BE2C (cell line): ENCODE measurements at places on chromosomes 3 and 15.
A peak's percentile ranks its signal among the peaks of the same experiment; 100 is the strongest.

- DNase-seq, result no peak
Measured at GRCh38 chr3:122799322-122799721, 4.5 kb downstream of the SLC49A4 start.

DNA sequence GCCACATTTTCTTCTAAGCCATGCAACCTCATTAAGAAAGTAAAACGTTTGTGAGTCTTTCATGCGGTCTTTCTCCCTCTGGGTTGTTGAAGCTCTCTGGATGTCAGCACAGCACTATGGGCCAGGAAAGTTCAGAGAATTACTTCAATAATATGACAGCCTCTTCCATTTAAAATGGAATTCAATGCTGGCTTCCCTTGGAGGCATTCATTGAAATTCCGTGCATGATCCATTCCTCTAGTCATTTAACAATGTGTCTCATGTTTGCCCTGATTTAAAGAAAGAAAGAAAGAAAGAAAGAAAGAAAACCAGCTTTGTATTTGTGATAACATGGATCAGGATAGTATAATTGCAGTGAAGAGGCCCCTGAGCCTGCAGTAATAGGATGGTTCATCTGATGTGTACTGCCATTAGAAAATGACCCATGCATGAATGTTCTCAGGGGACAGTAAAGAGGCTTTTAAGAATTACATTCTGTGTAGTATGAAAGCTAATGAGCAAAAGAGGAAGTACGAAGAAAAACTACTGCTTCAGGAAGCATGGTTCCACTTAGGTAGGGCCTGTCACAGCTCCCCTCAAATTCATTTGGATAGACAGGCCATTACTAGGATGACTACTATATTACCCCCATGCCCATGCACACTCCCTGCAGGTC, 146.0 kb downstream of the ARPP21 start:
- no peak for DNase-seq

DNA sequence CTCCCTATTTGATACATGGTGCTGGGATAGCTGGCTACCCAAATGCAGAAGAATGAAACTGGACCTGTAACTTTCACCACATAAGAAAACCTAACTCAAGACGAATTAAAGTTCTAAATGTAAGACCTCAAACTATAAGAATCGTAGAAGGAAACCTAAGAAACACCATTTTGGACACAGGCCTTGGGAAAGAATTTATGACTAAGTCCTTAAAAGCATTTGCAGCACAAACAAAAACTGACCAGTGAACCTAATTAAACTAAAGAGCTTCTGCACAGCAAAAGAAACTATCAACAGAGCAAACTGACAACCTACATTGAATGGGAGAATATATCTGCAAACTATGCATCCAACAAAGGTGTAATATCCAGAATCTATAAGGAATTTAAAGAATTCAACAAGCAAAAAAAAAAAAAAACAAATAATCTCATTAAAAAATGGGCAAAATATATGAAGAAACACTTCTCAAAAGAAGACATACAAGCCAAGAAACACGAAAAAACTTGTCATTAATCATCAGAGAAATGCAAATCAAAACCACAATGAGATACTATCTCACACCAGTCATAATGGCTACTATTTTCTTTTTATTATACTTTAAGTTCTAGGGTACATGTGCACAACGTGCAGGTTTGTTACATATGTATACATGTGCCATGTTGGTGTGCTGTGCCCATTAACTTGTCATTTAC, 37.0 kb downstream of the HDGFL3 start:
- DNase-seq, result no peak

DNA sequence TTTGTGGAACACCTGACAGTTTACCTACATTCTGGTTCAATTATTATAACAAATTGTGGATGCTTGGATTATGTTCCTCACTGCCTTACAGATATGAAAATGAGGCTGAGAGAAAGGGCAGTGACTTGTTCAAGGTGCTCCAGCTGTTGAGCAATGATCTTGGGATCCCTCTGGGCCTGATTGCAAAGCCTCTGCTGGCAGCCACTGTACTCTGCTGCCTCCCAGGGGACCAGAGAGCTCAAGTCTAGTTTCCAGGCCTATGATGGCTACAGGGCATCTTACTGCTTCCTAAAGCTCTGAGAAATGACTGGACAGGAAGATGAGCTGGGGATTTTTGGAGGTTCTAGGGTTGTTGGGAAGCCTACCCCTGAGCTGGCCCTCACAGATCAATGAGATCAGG, 2.3 kb upstream of the SHC4 start:
- DNase-seq, result peak; percentile 60

DNA sequence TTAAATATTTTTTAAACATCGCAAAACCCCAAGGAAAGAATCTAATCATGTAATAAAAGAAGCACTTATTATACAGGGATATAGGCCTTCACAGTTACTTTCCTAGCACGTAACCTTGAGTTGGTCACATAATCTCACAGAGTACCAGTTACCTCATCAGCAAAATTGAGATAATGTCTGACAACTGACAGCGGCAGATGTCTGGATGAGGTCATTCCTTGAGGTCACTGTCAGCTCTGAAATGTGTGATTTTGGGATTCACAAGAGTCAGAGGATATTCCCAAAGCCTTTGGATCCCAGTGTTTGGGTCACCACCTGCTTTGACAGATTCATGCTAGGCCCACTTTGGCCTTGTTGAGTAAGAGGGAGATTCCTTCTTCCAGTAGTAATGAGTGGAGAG, 151.4 kb upstream of the SEMA6D start:
- no peak for DNase-seq

DNA sequence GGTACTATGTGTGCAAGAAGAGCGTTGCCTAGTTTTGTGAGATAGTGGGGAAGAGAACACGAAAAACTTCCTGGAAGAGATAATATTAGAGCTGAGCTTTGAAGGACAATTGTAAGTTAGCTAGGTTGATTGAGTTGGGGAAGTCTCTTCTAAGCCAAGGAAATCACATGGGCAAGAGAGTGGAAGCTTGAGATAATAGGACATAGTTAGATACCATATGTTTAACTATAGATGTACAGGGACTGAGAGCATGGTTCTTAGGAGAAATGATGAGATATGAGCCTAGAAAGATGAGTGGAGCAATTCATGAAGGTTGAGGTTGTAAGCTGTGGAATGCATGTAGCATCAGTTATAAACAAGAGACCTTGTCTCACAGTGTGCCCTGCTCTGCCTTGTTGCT, 30.1 kb upstream of the AQP9 start:
- DNase-seq, result no peak

DNA sequence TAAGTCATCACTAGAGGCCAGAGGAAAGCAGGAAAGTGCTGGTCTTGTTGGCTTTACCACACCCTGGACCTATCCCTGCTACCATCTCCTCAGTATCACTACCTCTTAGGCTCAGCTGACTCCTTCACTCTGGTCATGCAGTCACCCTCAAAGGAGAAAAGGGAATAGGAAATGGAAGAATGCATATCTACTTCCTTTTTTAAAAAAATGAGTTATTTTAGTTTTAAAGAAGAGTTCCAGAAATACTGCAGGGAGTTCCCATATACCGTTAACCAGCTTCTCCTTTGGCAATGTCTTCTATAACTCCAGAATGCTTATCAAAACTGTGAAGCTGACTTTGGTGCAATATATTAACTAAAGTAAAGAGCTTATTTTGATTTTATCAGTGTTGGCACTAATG, 688.6 kb downstream of the DIPK2A start:
- no peak for DNase-seq

DNA sequence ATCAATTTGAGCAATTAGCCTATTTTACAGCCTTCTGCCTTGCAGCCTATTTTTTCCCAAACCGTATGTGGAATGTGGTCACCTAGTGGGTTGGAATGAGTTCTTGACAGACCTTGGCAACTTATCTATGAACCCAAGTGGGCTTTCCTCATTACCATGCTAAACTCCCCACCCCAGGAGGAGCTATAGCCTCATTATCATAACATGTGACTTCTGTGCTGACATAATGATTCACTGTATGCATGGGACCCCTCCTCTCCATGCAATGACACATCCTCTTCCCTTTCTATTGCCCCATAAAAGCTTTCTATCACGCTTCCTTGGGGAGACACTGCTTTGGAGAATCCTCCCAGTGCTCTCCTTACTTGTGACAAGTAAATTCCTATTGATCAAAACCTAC, 83.5 kb upstream of the FHIT start:
- no peak for DNase-seq

DNA sequence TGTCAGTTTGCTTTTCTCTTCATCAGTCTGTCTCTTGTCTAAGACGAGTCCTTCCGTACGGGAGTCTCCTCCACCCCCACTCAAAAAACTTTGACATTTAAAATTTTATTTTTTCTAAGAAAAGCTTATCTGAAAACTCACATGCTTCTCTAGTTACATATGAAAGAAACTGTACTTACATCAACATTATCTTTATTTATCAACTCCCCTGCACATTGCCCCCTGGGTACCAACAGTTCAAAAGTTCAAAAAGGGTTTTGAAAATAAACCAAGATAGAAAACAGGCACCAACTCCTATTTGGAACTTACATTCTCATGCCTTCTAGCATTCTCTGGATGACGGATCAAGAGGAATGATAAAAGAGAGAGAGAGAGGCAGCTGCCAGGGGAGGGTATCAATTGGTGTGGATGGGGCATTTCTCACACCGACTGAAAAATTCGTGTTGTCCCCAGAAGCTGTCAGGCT, 182.5 kb downstream of the FOXP1 start:
- no peak for DNase-seq

DNA sequence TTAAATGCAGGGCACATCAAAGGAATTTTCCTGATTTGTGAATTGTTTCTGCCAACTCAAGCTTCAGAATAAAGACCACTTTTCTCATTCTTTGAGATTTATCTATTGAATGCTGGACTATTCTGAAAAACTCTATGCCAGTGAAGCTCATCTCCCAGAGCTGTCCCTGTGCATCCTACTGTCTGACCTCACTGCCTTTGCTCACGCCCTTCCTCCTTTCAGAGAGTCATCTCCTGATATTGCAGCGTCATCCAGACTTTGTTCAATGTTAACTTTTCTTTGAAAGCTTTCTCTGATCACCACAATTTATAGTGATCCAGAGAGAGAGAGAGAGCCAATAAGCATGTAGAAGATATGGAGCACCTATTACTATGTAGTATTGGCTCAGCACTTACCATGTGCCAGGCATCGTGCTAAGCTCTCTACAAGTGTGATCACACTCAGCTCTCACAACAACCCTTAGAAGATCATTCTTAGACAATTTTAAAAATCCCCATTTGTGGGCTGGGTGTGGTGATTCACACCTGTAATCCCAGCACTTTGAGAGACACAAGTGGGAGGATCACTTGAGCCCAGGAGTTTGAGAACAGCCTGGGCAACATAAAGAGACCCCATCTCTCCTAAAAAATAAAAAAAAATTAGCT, 30.2 kb upstream of the TLE3 start:
- no peak for DNase-seq

- DNase-seq, result no peak
Measured at GRCh38 chr15:70306081-70306480, 208.4 kb upstream of the TLE3 start.

DNA sequence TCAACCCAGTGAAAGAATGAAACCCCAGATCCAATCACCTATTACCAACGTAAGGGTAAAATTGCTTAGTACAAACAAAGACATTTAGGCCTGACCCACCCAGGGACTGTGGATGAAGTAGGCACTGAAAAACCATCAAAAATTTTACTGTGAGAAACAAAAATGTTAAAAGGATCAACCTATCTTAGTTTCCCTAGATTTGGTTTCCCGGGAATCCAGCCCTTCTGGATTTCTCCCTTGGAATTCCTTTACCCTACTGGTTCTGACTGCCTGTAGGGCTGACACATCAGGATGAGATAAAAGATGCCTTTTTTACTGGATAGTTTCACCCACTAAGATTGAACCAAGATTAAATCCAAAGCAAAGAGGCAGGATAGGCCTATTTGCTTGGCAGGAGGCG, 102.7 kb downstream of the SCAPER start:
- DNase-seq, result no peak

- no peak for DNase-seq
Measured at GRCh38 chr3:10438902-10439610, 66.3 kb downstream of the ATP2B2 start.

- DNase-seq, result no peak
Measured at GRCh38 chr15:49330166-49330565, 92.9 kb upstream of the FGF7 start.

DNA sequence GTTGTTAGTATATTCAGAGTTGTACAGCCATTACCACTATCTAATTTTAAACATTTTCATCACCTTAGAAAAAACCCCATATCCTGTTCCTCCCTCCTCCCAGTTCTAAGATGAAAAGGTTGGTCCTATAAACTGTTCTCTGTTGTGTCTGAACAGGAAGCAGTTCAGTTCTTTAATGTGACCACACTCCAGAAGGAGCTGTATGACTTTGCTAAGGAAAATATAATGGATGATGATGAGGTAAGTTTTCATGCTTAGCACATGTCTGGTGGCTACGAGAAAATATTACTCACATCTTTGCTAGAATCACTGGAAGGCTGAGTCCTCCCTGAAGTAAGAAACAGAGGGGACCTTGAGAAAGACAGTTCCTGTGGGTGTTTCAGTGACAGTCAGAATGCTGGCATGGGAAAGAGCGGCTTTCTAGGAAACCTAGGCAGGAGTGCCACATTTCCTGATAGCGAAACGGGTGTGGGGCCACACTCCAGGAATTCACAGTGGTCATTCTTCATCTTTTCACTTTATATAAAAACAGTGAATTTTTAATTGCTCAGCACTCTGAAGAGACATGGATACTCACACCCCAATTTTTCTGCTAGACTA, 20.3 kb downstream of the CRTAP start:
- no peak for DNase-seq

DNA sequence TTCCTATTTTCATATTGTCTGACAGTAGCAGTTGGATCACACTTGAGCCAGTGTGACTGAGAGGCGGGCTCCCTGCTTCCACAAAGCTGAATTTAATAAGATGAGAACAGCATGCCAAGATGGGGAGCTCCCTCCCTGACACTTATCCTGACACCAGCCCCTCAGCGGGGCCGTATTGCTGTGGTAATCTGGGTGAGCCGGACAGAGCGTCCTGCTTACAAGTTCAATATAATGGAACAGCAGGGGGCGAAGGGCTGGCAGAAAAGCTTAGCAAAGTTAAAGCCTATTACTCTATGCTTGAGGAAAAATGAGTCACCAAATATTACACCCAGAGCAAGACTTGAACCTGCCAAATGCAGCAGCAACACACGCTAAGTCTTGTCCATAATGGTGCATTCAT, 163.8 kb upstream of the CMC1 start:
- no peak for DNase-seq

GRCh38 chr3:135719449-135719848, 246.1 kb upstream of the PPP2R3A start:
- no peak for DNase-seq

DNA sequence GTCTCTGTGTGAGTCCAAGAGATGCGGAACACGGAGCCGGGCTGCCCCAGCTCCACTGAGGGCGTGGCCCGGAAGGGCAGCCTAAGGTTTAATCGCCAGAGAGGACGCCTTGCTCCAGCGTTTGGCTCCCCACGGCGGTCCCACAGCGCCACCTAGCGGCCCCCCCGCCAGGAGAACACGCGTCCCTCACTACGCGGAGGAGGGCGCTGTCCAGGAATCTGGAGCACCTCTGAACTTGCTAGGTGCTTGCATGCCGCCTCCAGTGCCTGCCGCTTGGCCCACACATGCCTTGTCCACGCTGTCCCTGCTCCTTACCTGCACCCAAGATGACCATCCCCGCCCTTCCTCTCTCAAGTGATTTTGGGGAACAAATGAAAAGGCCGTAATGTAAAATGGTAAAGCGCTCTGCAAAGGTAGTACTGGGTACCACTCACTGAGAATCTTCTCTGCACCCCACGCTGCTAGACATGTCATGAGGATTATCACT, 14.4 kb upstream of the MRPS22 start:
- DNase-seq, result peak; percentile 92

- DNase-seq, result no peak
Measured at GRCh38 chr15:89441295-89441812, 55.0 kb downstream of the RHCG start.

- DNase-seq, result no peak
Measured at GRCh38 chr3:171712171-171712938, 97.9 kb downstream of the PLD1 start.
